ENCODE measurements at places on chromosomes 2 and 18. TPM values are rescaled to one million over a fixed set of nuclear protein-coding genes. Genes with fewer than 3 reads are reported as not detected.

HOXD10 gene
- not detected for total RNA-seq

SERPINB3 gene
- not detected for total RNA-seq

RTKN gene
- total RNA-seq: 37.5 TPM

MPP4 gene
- not detected for total RNA-seq

CHRND gene
- not detected for total RNA-seq

MAP3K19 gene
- 11.0 TPM for total RNA-seq
